GM20000 (cell line): ENCODE measurements at places on chromosomes 16 and 17.

- DNase-seq, result no peak
Observed at GRCh38 chr17:75576661-75577060, 10.9 kb upstream of the MYO15B start.

GRCh38 chr16:12319428-12320035, 343.0 kb downstream of the SNX29 start:
- DNase-seq, result no peak

DNA sequence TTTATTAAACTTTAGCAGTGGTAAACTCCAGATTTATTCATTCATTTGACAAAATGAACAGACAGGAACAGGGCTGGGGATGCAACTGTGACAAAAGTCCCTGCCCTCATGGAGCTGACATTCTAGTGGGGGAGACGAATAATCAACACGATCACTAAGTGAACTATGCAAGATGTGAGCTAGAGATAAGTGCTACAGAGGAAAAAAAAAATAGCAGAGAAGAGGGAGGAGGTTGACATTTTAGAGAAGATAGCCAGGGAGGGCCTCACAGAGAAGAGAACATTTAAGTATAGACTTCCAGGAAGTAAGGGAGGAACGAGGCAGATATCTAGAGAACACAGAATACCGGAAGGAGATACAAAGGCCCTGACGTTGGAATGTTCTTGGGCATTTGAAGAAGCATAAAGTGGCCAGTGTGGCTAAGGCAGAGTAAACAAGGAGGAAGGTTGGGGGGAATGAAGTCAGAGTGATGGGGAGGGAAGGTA, 17.9 kb upstream of the AP1G1 start:
- no peak for DNase-seq

DNA sequence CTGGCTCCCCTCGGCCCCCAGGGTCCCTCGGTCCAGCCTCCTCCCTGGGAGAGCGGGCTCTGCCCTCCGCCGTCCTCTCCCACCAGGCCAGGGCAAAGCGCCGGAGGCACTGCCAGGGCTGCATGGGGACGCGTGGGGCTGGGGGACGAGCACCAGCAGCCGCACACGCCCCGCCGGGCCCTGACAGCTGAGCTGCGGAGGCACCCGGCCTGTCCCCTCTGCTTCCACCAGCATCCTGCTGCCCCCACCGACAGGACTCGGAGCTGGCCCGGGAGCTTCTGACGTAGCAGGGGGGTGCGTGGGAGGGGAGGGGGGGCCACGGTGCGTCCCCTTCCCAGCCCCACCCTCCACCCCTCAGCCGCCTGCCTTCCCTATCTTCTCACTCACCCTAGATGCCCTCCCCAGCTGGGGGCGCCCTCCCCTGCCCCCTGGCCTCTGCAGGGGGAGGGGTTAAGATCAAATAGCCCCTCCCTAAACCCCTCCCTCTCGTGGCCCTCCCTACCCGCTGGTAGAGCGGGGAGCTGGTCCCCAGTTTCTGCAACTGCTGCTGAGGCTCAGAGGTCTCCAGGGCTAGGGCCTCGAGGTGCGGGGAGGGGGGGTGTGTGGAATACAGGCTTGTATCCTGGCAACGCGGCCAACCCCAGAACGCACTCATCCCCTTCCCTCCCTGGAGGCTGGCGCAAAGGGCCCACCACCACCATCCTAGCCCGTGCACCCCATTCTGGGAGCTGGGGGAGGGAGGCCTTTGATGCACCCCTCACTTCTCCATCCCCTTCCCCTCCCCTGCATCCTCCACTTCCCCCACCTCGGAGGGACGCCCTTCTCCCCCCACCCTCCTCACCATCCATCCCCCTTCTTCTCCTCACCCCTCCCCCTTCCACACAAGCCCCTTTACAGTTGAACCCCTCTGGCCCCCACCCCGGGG, 1.0 kb downstream of the SRCIN1 start:
- peak; percentile 73 for DNase-seq

DNA sequence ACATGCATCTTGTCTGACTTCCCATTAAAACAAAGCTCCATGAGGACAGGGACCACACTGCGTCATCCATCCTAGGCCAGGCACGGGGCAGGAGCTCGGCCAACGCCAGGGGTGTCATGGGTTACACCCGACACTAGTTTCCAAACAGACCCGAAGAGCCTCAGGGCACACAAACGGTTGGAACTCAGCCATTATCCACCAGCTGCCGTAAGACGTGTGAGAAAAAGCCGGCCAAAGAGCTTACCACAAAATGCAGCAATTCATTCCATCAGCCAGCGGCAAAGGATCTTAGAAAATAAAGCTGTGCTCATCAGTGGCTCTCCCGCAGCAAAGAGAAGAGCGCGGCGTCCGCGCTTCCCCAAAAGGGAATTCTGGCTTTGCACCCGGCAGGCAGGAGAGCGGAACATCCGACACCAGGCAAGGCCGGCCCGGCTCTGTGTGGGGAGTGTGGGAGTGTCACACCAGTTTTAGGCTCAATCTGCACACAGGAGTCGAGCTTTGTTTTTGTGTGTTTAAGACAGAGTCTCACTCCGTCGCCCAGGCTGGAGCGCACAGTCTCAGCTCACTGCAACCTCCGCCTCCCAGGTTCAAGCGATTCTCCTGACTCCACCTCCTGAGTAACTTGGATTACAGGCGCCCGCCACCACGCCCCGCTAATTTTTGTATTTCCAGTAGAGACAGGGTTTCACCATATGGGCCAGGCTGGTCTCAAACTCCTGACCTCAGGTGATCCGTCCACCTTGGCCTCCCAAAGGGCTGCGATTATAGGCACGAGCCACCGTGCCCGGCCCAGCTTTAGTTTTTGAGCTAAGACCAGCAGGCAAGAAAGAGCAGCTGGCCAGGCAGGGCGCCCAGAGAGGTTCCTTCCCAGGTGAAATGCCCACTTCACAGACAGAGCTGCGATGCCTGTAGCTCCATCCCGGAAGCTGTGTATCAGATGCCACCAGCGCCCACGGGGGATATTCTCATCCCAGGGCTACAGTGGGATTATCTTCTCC, 1.5 kb downstream of the SLC38A8 start:
- no peak for DNase-seq

GRCh38 chr16:64122177-64122576, 999.7 kb downstream of the CDH11 start:
- DNase-seq, result no peak

- no peak for DNase-seq
Observed at GRCh38 chr16:29858149-29858849, 4.7 kb downstream of the CDIPT start.

GRCh38 chr17:78089576-78090281, 38.8 kb downstream of the TMC6 start:
- no peak for DNase-seq
